ENCODE measurements at places on chromosomes 12 and 14.

DNA sequence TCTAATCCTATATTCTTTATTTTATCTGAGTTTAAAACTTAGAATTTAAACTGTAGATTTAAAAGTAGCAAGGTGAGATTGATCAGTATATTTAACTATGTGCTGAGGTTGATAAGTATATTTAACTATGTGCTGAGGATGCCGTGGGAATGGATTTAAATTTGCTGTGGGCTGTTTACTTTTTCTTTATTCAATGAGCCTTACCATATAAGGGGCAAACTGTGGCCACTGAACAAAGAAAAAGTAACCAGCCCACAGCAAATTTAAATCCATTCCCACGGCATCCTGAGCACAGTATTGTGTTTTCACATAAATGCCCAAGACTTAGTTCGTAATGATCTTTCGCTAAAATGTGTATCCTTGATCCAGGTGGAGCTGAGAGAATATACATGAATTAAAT is 43.1 kb downstream of the PROX2 start:
- DNase-seq = no peak

- DNase-seq = no peak
These were observed 1.9 kb upstream of the RAB35 start for GRCh38 chr12:120118321-120119061.

DNA sequence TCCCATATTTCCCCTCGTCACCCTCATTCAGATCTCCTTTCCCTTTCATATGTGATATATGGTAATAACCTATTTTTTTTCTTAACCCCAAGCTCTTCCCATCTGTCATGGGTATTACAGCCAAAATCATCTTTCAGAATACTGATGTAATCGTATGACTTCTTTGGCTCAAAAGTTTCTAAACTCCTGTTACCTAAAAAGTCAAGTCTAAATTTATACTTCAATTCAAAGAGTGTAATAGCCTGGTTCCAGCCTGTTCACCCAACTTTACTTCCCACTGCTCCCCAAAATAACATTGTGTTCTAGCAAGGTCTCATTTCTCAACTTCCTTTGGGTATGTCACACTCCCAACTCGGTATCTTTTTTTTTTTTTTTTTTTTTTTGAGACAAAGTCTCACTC is 48.5 kb downstream of the TBK1 start:
- no peak for DNase-seq

GRCh38 chr12:96354326-96354725 is 45.9 kb downstream of the CDK17 start:
- DNase-seq = no peak

- DNase-seq = no peak
These were observed 15.1 kb upstream of the ZFP36L1 start for GRCh38 chr14:68807987-68808386.

- DNase-seq = no peak
These were observed 14.9 kb downstream of the LTA4H start for GRCh38 chr12:96020314-96021003.

GRCh38 chr14:71539650-71540285 is 392.5 kb upstream of the RGS6 start:
- peak; percentile 18 for DNase-seq

- DNase-seq = no peak
These were observed 159.6 kb upstream of the CNOT2 start for GRCh38 chr12:70083677-70084020.

- no peak for DNase-seq
These were observed 1.5 kb upstream of the LTA4H start for GRCh38 chr12:96036765-96037455.

DNA sequence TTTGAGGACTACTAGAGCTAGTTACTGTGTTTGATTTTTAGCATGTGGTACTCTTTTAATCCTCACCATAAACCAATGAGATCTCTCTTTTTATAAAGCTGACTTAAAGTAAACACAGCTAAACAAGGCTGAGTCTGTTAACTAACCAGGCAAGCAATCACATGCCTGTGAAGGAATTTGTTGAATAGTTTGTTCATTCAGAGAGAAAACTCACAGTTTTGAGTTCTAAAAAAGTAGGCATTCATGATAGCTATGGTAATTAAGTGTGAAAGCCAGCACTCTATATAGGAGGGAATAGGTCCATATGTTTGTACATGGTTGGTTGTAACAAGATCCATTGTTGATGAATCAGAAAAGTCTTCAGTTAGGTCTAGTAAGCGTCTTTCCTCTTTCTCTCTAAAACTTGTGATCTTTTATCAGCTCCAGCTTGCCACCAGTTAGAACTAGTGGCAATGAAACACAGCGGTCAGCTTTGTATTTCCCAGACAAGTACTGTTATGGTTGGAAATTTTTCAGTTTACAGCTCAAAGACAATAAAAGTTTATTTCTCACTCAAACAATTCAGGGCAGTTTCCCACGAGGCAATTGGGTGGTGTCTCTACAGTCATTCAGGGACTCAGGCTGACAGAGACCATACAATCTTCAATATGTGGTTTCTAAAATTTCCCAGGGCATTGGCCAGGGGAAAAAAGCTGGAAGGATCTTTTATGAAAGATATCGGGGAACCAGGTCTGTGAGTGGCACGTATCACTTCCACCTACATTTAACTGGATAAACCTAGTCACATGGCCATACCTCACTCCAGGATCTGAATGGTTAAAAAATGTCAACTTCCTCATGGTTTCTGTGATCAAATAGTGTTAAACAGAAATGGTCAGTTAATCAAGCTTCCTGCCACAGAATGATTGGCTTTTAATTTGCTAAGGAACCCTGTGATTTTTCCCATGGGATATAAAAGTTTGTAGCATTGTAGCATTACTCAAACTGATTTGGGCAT is 203.1 kb downstream of the KIF21A start:
- DNase-seq = no peak

GRCh38 chr14:79111987-79112501 is 941.9 kb downstream of the NRXN3 start:
- no peak for DNase-seq

Measured in caudate nucleus (tissue), 63 donors.